ENCODE measurements at places on chromosomes 13 and 19.

DNA sequence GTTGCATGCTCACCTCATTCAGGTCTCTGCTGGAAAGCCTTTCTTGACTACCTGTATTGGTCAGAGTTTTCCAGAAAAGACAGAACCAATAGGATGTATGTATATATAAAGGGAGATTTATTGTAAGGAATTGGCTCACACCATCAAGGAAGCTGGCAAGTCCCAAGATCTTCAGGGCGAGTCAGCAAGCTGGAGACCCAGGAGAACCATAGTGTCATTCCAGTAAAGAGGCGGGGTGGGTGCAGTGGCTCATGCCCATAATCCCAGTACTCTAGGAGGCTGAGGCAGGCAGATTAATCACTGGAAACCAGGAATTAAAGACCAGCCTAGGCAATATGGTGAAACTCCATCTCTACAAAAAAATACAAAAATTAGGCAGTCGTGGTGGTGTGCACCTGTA, 30.4 kb upstream of the FARP1 start:
- no peak for DNase-seq

GRCh38 chr19:58372311-58373133, 8.3 kb downstream of the ZNF837 start:
- DNase-seq, result no peak

- peak; percentile 36 for DNase-seq
These were observed 98.9 kb downstream of the FLT1 start for GRCh38 chr13:28396053-28396452.

DNA sequence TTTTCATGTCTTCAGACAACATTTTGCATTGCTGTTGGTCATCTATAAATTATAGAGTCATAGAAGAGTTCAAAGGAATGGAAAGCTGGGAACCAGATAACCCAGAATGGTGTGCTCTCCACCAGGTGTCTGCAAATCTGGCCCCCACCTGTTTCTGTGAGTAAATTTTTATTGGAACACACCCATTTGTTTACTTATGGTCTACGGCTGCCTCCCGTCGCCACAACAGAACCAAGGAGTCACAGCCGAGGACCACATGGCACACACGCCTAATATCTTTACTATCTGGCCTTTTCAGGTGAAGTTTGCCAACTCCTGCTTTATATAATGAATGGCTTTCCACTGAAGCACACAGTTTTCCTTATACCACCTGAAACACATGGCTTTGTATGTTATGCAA, 58.2 kb downstream of the EFNB2 start:
- DNase-seq, result no peak

- DNase-seq, result no peak
These were observed 336 bp downstream of the CD22 start for GRCh38 chr19:35329323-35329722.

GRCh38 chr13:102978168-102978567, 88.0 kb downstream of the SLC10A2 start:
- DNase-seq, result peak; percentile 52

DNA sequence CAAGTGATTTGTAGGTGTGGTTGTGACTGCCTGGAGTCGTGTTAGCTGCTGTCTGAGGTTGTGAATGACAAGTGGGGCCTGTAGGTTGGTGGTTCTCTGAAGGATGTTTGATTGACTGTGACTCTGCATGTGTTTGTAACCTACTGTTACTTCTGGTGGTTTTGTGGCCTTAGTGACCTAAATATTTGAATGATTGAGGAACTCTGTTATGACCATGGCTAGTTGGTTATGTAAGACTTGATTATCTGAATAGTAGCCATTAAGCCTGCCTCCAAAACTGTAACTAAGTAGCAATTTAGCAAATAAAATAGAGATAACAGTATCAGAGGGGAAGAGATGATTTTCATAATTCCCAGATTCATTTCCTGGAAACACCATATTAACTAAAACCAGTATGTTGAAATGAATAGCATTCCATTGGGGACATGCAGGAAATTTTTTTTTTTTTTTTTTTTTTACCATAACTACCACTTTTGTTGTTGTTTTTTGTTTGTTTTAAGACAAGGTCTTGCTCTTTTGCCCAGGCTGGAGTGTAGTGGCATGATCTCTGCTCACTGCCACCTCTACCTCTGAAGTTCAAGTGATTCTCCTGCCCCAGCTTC, 865 bp downstream of the ZNF382 start:
- DNase-seq, result no peak

DNA sequence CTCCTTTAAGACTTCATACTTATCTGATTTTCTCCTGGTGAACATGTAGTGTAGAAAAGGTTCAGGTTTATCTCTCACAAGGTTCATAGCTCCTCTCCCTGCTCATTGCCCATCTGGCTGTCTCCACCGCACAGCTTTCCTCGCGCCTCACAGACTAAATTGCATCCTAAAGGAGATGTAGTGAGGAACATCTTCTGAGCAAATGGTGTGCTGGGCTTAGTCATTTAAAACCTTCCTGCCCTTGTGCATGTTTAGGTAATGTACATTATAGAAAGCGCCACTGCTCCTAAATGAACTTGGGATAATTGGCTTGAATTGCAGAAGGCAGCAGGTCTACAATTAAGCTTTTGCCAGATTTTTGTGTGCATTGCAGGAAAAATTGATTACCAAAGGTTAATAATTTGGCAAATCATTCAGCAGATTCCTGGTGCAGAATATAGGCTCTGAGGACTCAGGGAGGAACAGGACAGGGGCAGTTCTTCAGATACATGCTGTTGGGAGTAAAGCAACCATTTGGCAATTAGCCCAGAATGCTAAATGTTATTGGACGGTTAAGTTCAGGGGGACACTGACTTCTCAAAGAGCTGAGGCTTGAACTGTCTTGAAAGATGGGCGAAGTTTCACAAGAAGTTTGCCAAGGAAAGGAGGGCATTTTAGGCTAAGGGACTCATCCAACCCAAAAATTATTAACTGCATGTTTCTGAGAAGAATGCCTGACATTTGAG, 108.4 kb upstream of the CLDN10 start:
- DNase-seq, result no peak

- DNase-seq, result no peak
These were observed 15.4 kb downstream of the BBC3 start for GRCh38 chr19:47215581-47215980.

GRCh38 chr19:15101479-15102082, 5.6 kb upstream of the SYDE1 start:
- peak; percentile 67 for DNase-seq

- DNase-seq, result no peak
These were observed 31.3 kb upstream of the EHD2 start for GRCh38 chr19:47681936-47682335.

GRCh38 chr19:33080761-33081681, at the start of gene GPATCH1:
GPATCH1 (plus strand) TSS chr19:33081181; CDS start chr19:33081194, 13 bp downstream.
- peak; percentile 85 for DNase-seq

DNA sequence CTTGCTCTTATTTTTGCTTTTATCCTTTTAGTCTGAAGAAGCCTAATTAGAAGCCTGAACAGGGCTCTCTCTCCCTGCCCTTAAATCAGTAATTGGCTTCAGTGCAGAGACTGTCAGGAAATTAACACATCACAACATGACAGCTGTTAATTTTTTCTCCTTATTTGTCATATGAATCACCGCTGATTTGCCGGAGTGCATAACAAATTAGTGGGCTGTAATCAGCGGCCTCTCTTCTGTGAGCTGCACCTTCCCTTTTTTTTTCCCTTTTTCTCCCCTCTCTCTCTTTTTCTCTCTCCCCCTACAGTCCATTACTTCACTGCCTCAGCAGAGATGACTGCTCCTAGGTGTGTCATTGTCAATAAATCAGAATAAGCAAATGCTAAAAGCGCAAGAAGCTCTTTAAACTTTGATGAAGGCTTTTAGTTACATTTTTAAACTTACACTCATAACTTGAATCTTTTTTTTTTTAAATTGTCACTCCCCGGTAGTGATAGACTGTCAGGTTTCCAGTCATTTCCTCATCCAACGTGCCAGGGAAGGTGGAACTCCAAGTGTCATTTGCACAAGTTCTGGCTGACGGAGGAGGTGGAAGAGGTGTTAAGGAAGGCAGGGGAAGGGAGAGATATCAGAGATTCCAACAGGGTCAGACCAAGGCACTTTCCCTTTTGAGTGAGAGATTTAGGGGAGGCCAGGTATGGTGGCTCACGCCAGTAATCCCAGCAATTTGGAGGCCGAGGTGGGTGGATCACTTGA, 197.1 kb upstream of the TSHZ3 start:
- DNase-seq, result no peak

GRCh38 chr19:48171710-48172109, 1.2 kb downstream of the ZSWIM9 start:
- DNase-seq, result no peak

GRCh38 chr19:17243830-17244617, 1.7 kb downstream of the NR2F6 start:
- peak; percentile 54 for DNase-seq

All from cardiac fibroblast (primary cell).